ENCODE measurements at places on chromosomes 6 and 20.

DNA sequence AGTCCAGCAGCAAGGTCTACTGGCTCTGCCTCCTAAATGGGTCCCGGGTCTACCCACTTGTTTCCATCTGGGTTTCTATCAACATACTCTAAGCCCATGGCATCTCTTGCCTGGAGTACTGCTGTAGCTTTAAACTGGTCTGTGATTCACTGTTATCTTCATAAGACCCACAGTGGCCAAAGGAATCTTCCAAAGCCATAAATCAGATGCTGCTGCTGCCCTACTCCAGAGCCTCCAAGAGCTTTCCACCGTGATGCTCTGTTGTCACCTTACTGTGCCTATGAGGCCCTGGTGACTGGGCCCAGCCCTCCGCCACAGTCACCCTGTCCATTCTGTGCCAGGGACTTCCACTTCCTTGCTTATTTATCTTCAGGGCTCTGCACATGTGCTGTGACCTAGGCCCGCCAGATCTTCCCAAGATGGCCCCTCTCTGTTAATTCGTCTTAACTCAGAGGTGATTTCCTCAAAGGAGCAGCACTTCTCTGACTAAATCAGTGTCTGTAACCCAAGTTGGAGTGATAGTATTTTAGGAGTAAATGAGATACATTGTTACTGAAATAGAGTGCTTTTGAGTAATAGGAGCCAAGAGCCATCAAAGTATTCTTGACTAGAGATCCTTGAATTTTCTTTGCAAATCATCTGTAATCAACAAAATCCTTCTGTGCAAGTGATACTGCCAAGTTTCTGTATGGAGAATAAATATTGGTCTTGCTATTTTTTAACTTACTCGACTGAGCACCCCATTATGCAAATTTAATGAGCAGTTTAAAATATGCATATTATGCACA is 102.5 kb downstream of the PPP1R14C start:
- DNase-seq = no peak

GRCh38 chr6:38176797-38177751 is 357.5 kb downstream of the ZFAND3 start:
- DNase-seq = no peak

DNA sequence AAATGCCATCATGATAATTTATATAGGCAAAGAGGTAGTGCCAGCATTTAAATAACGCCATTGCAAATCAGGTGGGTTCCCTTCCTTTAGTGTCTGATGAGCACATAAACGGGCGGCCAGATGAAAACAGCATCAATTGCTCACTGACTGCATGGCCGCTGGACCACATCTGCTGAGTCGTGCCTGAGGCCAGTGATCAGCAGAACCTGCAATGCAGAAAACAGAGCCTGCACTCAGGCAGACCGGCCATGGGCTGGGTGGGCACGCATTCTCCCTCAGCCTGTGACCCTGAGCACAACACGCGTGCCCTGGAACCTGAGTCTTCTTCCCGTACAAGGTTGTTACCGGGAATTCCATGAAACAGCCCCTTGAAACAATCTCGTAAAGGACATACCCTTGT is 144.0 kb upstream of the THBS2 start:
- no peak for DNase-seq

DNA sequence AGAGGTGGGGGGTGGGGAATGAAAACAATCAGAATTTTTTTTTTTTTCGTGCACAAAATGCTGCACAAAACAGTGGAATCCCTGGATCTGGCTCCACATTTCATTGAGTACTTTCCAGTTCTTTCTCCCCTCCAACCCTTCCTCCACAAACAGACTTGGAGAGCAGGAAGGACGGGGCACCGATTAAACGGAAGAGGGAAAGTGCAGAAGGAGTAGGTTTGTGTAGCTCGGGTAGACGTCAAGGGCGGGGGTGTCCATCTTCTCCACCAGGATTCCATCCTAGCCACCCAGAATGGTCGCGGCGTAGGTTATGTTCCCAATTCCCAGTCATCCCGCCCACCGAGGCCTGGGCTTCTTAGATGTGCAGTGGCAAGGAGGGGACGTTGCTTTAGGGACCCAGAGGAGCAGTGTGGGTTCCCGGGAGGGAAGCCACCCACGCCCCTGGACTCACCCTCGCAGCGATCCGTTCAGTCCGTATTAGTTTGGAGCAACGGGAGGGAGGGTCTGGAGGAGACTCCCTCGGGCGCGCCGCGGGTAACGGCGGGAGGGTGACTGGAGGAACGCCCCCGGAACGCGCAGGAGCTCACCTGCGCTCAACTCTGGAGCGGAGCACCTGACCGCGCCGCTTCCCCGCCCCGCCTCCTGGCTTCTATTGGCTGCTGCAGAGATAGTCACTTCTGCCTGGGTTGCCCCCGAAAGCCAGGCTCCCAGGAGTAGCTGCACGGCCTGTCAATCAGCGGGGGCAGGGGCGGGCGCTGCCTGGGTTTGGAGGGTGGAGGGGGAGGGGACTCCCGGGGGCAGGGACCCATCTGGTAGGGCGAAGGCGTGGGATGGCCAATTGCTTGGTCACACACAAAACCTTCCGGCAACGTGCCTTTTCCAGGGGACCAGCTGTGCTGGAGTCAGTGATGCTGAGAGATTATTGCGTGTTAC is at the start of gene ENPP5:
TSS of gene ENPP5 (minus strand) at position 624 of the 933 bp plus-strand sequence. CDS start 2,718 bp downstream, outside the sequence.
- peak; percentile 13 for DNase-seq

DNA sequence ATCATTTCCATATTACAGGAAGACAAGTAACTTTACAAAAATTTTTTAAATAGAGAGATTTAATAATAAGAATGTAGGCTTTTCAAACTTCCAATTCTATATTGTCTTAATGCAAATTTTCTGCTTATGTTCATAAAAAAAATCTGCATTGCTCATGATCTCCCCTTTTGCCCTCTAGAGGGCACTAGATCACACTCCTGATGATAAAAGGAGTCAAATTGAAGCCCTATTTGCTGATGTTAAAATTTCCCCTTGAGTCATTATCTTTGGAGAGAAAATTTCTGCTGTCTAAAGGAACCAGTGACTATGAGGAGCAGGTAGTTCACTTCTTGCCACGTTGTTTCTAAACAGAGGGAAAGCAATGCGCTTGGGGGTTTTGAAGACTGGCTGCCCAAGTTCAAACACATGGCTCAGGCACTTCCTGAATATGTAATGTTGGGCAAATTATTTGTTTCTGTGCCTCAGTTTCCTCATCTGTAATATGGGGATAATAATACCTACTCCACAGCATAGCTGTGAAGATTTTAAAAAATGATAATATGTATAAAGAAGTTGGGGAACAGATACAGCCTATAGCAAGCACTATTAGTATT is 874.2 kb downstream of the TFAP2A start:
- DNase-seq = peak; percentile 61
